ENCODE measurements at places on chromosomes 13 and 19.

DNA sequence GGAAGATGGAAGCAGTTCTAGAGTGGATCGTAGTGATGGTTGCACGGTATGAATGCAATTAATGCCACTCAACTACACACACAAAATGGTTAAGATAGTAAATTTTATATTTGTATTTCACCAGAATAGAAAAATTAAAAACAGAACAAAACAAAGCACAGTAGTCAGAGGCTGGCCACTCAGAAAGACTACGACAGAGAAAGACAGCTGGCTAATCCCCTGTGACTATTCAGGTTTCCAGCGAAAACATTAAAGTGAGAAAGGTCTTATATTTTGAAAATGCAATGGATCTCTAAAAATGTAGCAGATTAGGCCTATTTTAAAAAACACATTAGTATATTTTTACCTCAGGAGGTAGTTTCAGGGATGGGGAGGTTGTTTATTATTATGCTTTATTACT, 131.3 kb upstream of the POSTN start:
- DNase-seq = no peak

DNA sequence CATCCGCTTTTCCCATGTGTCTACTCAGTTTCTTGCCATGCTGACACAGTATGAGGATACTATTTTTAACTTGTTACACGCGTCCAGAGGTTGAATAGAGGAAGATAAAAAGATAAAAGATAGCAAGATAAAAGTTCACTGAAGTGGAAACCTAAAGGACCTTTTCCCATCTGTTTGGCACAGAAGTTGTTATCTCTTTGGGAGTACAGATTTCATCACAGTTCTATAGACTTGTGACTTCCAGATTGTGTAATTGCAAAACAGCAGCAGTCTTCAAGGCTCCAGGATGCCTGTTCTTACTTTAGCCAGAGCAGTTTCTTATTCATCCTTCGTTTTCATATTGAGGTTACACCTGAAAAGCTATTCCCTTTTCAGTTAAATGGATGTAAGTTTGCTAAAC, 369.2 kb downstream of the GPC5 start:
- no peak for DNase-seq

GRCh38 chr13:24670174-24670573, 10.0 kb upstream of the ATP12A start:
- no peak for DNase-seq

DNA sequence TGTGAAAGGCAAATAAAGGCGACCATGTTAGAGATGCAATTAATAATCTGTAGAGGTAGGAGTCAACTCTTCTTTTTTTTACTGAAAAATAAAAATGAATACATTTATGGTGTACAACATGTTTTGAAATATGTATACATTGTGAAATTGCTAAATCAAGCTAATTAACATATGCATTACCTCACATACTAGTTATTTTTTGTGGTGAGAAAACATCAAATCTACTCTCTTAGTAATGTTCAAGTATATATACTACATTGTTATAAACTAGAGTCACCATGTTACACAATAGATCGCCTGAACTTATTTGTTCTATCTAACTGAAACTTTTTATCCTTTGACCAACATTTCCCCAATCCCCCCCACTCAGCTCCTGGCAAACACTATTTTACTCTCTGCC, 143.2 kb downstream of the POU4F1 start:
- no peak for DNase-seq

- peak; percentile 51 for DNase-seq
Measured at GRCh38 chr19:42184401-42184861, 33.0 kb downstream of the DEDD2 start.

- no peak for DNase-seq
Measured at GRCh38 chr19:11265177-11265784, 3.0 kb upstream of the DOCK6 start.

DNA sequence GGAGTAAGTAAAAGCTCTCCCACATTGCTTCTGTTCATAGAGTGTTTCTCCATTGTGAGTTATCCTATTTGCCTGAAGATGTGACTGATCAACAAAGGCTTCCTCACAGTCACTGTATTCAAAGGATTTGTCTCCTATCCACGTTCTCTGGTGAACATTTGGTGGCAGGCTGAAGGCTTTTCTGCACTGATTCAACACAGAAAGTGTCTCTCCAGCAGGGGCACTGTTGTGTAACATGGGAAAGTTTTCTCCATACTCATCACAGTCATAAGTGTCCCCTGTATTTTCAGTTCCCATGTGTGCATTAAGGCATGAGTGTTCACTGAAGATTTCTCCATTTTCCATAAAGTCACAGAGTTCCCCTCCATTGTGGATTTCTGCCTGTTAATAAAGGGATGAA, 17.6 kb downstream of the ZNF121 start:
- DNase-seq = no peak

GRCh38 chr13:105827111-105827809, 708.2 kb downstream of the EFNB2 start:
- DNase-seq = no peak

DNA sequence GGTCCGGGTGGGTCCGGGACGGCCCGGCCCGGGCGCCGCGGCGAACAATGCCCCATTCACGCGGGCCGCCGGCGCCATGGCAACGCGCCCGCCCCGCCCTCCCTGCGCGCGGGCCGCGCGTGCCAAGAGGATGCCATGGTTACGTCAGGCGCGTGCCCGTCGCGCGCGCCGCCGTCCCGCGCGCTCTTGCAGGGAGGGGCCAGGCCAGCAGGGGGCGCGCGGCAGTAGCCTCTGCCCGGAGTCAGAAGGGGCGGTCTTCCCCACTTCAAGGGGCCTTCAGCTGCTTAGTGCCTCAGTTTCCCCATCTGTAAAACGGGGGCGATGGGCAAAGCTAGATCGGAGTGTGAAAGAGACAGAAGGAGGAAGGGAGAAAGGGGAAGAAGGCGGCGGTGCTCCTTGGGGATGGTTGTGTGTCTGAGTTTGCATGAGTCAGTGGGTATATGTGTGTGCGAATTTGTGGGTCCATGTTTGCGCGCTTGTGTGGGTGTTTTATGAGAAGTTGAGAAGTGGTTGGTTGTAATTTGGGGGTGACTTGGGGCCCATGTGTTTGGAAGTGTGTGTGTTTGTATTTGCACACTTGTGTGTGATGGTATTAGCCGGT, 11.6 kb upstream of the NFIX start:
- peak; percentile 68 for DNase-seq

All from stimulated activated CD8-positive, alpha-beta memory T cell treated with anti-CD3 and anti-CD28 coated beads, Interleukin-2, amount 100 ng/mL, for 1 hour (primary cell).